Stimulated activated CD8-positive, alpha-beta memory T cell treated with anti-CD3 and anti-CD28 coated beads, Interleukin-4, amount 100 ng/mL, for 1 hour (primary cell): ENCODE measurements at places on chromosomes 1 and 21.
A peak's percentile ranks its signal among the peaks of the same experiment; 100 is the strongest.

- no peak for DNase-seq
Measured at GRCh38 chr1:234842726-234843641, 233.0 kb upstream of the IRF2BP2 start.

DNA sequence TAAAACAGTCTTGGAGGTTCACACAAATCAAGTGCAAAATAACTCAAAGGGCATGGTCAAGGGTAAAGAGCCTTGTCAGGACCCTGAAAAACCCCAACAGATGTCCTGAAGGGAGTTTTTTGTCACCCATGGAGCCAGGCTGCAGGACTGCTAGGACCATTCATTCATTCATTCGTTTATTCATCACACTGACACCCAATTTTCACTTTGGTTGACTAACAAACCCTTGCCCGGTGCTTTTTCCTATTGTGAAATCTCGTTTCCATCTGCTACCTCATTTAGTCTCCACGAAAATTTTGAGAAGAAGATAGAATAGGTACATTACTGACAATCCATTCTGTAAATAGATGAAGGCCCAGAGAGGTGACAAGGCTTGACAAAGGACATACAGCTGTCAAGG, 216.0 kb downstream of the HIVEP3 start:
- no peak for DNase-seq

DNA sequence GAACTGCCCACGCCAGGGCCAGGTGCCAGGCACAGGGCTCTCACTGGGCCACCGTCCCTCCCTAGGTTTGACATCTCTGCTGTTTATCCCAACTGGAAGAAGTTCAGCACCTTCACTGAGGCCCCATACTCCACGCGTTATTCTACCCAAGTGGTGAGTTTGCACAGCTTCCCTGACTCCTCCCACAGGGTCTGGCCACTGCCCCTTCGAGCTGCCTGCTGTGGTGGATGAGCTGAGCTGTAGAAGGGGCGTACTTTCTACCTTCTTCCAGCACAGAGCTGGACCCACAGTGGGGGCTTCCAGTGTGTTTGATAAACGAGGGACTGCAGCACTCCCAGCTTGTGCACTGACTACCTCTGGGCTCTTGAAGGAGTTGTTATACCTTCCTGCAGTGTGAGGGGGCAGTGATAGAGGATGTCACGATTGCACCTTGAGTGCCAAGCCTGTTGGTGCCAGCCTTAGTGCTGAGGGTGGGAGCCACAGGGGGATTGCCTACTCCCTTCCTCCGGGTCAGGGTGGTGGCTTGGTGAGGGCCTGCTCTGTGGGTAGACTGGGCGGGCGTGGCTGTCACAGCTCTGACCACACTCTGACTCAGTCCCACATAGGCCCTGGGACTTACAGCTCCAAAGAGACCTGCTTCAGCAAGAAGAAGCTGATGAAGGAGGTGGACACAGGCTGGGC, 5.9 kb upstream of the TTC22 start:
- peak; percentile 20 for DNase-seq

- no peak for DNase-seq
Measured at GRCh38 chr21:41612674-41613532, 104.9 kb upstream of the TMPRSS2 start.

- no peak for DNase-seq
Measured at GRCh38 chr1:66947267-66947666, 22.5 kb downstream of the MIER1 start.

DNA sequence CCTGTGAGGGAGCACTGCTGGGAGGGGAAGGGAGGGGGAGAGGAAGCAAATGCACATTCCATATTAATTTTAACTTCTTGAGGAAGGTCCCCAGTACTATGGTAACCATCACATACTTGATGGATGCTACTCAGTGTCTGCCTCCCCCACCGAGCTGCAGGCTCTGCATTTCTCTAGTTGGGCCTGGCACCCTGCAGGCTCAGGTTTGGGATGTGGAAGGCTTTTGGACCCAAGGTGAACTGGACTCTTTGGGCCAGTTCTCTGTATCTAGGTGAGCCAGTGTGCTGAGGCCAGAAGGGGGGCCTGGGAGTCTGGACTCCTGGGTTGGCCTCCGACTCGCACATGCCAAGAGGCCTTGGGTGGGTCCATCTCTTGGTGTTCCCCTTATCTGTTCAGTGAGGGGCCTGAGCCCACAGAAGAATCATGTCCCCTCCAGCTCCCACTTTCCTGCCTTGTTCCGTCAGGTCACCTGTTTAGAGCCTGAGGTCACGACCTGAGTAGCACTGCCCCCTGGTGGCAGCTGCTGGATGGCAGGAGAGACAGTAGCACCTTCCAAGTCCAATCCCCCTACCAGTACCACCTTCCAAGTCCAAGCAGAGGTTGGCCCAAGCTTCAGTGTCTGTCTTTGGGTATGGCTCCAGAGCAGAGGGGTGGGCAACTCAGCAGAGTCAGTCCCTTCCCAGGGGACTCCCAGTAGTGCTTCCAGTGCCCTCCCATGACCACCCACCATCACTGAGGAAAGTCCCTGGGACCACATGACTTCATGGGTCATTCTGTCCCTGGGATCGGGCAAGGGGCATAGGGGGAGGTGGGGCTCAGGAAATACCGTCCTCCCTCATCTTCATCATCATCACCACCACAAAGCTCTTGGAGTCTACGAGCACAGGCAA, 241.8 kb downstream of the TRABD2B start:
- DNase-seq, result no peak

DNA sequence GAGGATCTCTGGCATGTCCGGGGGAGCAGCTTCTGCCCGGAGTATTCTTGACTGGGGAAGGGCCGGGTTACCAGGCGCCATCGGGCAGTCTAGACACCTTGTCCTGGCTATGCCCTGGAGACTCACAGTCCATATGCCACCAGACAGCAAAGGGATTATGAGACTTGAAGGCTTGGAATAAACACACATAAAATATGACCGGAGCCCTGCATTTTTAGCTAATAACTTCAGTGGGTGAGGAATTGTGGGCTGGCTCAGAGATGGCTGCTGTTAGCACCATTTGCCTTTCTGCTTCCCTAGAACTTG, 15.5 kb downstream of the NTPCR start:
- DNase-seq, result no peak

- no peak for DNase-seq
Measured at GRCh38 chr1:184469396-184469795, 82.6 kb downstream of the C1orf21 start.

DNA sequence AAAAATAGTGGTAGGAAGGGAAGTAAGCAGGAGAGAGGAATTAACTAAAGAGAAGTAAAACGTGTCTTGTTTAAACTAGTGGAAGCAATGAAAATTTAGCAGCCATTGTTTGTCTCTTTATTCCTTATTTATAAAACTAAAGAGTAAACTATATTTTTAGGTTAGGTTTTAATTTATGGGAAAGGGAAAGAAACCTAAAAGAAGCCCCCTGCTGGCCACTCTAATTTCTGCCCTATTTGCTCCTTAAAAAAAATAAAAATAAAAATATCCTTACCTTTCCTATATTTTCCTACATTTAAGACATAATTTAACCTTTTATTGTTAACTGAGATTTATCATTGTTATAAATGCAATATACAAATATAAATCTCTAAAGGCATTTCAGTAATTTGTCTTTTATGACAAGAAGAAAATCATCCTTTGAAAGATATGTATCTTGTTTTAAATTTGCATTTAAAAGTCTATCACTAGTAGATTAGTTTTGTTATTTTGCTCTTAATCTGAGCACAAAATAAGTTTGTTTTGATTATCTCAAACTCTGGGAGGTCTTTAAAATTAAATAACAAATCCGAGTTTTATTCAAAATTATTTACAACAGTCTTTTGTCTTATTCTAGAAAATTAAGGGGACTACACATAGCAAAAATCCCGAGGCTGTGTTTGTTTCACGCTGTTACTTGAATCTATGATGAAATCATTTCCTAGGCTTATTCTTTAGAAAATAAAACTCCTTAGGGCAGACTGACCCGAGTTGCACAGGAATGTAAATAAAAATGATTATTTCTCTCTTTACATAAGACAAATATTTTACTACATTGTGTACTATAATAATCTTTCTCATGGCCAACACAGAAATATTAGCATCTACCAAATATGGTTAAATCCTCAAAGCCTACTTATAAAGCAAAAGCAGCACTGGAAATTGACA, 201.7 kb downstream of the NRIP1 start:
- no peak for DNase-seq

DNA sequence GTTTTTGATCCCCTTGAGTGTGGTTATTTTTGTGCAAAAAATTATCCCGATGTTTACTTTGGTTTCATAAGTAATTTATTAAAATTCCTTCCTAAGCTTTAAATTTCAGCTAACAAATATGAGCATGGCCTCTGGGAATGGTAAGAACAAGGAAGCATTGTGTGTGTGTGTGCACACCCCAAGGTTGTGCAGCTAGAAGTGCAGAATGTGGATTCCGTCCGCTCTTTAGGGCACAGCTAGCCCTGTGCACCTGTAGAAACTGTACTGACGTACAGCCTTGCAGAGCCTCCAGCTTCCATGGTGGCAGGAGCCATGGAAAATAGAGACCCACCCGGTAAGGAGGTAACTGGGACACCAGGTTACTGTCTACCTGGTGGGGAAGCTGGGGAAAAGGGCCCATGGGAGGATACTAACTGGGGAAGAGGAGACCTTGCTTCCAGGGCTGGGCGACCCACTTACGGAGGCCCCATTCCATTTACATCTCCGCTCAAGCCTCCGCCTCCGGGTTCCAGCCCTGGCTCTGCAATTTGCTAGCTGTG, 54.7 kb downstream of the B3GALT5 start:
- no peak for DNase-seq

GRCh38 chr1:186502087-186502486, 41.2 kb upstream of the PDC start:
- DNase-seq, result no peak

DNA sequence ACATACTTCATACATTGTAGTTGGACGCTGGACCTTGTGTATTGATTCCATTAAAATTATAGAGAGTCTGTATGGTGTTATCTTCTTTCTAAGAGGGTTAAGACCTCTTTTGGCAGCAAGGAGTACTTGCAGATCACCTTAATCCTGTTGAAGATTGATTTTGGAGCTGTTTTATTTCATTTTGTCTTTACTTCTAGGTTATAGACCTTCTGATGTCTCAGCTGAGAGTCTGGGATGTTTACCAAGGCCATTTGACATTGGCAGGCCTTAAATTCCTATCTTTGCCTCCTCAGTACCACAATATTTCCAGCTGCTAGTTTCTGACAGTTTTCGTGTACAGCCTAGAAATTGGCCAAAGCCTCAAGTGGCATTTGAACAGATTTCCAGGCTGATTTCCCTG, 338.0 kb downstream of the LMO4 start:
- DNase-seq, result no peak

GRCh38 chr1:239164451-239165180, 221.8 kb upstream of the CHRM3 start:
- no peak for DNase-seq

GRCh38 chr1:246195296-246195695, 311.8 kb downstream of the SMYD3 start:
- DNase-seq, result no peak

- no peak for DNase-seq
Measured at GRCh38 chr1:21673277-21673780, 4.2 kb upstream of the RAP1GAP start.

DNA sequence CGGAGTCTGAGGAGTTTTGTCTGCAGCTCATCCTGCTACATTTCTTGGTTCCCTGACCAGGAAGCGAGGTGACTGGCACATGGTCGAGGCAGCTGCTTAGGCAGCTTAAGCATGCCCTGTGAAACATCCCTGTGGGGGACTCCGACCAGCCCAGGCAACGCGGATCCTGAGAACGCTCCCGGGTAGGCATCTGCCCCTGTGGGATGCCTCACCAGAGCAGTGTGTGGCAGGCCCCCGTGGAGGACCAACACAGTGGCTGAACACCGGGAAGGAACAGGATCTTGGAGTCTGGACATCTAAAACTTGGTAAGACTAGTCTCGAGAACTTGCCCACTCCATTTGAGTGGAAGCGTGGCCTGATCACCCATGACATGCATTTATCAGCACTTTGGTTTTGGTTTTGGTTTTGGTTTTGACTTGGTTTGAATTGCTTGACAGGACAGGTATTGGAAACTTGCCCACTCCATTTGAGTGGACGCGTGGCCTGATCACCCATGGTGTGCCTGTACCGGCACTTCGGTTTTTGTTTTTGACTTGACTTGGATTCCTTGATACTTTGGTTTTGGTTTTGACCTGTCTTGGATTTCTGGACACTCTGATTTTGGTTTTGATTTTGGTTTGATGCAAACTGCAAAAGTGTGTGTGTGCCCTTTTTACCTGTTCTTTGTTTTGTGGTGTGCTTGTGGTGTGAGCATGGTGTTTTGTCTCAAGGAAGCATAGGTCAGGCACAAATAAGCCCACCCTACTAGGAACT, 12.2 kb upstream of the NEK2 start:
- no peak for DNase-seq

- DNase-seq, result no peak
Measured at GRCh38 chr1:7879228-7879627, 26.4 kb upstream of the UTS2 start.

- DNase-seq, result no peak
Measured at GRCh38 chr1:232274236-232274855, 355.6 kb downstream of the SIPA1L2 start.

DNA sequence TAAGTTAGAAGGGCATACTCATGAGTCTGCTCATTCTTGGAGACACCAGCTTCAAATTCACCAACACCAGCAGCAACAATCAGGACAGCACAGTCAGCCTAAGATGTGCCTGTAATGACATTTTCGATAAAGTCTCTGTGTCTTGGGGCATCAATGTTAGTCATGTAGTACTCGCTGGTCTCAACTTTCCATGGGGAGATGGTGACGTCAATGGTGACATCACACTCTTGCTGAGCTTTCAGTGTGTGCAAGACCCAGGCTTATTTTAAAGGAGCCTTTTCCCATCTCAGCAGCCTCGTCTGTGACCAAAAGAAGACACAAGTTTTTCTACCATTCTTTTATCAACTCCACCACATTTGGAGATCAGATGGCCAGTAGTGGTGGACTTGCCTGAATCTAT, 75.5 kb downstream of the SERINC2 start:
- no peak for DNase-seq

- no peak for DNase-seq
Measured at GRCh38 chr1:56068908-56069307, 510.5 kb downstream of the PLPP3 start.

- no peak for DNase-seq
Measured at GRCh38 chr1:63772876-63773275, 941 bp upstream of the ROR1 start.

DNA sequence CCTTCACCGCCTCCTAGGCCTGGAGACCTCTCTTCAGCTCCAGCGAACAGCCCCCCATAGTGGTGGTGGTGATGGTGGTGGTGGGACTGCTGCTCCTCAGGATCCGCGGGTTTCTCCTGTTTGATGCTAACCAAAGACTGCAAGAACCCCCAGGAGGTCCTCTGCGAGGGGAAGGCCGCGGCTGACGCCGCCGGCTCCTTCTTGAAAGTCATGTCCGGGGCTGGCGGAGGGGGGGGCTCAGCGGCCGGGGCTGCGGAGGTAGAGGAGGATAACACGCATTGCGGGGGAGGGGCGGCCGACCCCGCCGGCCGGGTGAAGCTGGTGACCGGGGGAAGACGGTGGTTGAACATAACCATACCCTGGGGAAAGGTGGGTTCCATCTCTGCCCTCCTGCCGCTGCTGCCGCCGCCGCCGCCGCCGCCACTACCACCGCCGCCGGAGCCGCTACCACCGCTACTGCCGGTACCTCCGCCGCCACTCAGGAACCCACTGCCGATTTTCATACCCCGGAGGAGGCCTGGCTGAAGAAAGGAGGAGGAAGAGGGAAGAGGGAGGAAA, 554 bp downstream of the ZNF281 start:
- peak; percentile 15 for DNase-seq
